ENCODE measurements at places on chromosomes 12 and 14.

DNA sequence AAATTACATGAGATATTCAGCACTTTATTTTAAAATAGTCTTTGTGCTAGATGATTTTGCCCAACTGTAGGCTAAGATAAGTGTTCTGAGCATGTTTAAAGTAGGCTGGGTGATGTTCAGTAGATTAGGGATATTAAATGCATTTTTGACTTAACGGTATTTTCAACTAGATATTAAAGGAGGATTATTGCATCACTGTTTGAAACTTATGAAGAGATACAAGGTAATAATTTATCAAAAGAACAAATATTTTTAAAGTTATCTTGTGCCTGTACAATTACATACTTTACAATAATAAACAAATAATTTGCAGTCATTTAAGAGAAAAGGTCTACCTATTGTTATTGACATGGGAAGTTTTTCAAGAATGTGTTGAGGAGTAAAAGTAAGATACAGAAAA is 368.6 kb upstream of the DCN start:
- DNase-seq, result no peak

GRCh38 chr12:80553316-80553715 is 109.3 kb downstream of the PTPRQ start:
- peak; percentile 78 for DNase-seq

DNA sequence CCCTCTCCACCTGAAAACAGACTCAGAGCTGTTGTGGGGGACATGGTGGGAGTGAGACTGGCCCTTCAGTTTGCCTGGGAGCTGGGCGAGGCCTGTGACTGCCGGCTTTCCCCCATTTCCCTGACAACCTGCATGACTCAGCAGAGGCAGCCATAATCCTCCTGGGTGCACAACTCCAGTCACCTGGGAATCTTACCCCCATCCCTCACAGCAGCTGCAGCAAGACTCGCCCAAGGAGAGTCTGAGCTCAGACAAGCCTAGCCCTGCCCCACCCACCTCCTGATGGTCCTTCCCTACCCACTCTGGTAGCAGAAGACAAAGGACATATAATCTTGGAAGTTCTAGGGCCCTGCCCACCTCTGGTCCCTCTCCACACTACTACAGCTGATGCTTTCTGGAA is 207.3 kb upstream of the ARID2 start:
- no peak for DNase-seq

- no peak for DNase-seq
Observed at GRCh38 chr14:100909439-100909838, 5.9 kb upstream of the RTL1 start.

GRCh38 chr14:35515916-35516315 is 18.0 kb upstream of the INSM2 start:
- DNase-seq, result no peak

DNA sequence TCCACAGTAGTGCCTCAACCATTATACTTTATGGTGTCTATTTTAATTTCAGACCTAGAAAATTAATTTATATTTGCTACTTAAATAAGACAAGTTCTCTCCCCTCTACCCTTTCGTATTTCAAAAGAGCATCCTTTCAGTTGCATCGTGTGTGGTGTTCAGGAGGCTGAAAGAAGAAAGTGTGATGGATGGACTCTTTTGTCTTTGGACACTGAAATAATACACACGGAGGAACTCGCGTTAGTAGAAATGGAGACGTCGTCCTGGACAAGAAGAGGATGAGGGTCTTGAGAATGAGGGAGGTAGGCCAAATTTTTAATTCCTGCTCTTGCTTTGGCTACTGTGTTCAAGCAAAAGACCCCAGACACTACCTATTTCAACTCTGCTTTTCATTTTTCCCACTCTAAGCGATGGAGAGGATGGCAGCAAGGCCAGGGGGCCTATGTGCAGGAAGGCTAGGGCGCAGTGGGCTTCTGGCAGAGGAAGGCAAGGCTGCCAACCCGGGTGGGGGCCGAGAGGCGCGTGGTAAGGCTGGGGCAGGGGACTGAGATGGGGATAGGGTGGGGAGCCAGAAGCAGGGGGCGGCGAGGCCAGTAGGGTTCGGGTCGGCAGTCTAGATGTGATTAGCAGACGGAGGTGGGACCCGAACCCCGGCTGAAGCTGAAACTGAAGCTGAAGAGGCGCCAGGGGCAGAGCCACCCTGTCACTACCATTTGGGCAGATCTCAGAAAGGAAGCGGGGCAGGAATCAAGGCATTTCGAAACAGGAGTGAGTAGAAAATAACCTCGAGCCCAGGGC is 722 bp downstream of the TMED8 start:
- DNase-seq, result no peak

GRCh38 chr12:108299516-108299915 is 39.6 kb downstream of the CMKLR1 start:
- no peak for DNase-seq

GRCh38 chr12:89721291-89721987 is 12.8 kb upstream of the ATP2B1 start:
- DNase-seq, result no peak

- no peak for DNase-seq
Observed at GRCh38 chr12:111578971-111579340, 20.2 kb downstream of the ATXN2 start.

DNA sequence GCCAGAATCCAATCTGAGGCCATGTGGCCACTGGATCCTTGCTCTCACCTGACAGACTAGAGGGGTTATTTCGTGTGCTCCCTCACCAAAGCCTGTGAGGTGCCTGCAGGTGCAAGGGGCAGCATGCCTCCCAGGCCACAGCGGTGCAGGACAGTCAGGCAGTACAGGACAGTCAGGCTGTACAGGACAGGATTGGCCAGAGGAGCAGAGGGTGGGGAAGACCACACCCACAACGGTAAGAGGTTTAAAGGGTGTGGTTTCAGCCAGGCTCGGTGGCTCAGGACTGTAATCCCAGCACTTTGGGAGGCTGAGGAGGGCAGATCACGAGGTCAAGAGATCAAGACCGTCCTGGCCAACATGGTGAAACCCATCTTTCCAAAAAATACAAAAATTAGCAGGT is 3.1 kb upstream of the BRF1 start:
- no peak for DNase-seq

GRCh38 chr12:131137836-131138637 is 184.3 kb downstream of the ADGRD1 start:
- no peak for DNase-seq

- DNase-seq, result no peak
Observed at GRCh38 chr14:43803076-43803689, 703.9 kb downstream of the FSCB start.

- DNase-seq, result no peak
Observed at GRCh38 chr14:92848887-92849286, 54.8 kb downstream of the GOLGA5 start.

DNA sequence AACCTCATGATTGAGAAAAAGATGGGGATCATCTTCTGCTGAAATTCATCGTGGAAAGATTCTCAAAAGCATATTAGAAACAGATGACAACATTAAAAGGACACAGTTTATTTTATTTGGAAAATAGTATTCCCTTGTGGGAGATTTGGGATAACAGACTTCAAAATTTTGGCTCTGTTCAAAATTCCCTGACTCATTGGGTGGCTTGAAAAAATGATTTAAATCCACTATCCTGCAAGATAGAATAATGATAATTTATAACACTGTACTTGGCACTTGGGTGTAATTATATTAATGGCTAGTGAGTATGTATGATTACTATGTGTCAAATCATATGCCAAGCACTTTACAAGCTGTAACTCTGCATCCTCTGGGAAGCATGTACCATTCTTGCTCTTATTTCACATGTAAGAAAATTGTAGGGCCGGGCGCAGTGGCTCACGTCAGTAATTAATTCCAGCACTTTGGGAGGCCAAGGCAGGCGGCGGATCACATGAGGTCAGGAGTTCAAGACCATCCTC is 128.8 kb downstream of the LMNTD1 start:
- DNase-seq, result peak; percentile 82

DNA sequence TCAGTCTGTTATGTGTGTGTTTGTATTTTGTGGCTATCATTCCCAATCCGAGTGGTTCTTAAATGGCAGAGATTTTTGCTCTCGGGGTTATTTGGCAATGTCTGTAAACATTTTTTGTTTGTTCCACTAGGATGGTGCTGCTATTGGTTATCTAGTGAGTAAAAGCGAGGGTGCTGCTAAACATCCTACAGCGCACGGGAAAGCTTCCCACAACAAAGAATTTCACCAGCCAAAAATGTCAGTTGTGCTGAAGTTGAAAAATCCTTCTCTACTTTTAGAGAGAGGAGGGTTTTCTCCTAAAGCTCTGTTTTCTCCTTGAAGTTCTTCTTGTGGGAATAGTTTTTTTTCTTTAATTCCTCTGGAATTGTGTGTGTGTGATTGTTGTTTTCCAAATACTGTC is 2.4 kb downstream of the EXD2 start:
- no peak for DNase-seq

DNA sequence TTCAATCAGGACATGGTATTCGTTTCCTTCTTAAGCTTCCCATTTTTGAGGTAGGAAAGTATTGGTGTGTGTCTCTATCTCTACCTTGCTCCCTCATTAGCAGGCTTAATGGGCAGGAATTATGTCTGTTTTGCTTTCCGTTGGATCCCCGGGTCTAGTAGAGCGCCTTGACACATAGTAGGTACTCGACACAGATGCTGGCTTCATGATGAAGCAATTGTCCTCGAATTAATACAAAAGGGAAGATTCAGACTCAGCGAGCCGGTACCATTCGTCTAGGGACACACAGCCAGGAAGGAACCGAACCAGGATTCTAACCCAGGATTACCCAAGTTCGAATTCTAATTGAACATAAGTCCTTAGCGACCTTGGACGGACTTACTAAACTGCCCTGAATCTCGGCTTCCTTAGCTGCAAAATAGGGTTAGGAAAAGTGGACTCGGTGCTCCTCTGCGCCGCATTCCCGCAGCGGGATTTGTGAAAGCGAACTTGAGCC is 496 bp upstream of the ISCU start:
- DNase-seq, result no peak

DNA sequence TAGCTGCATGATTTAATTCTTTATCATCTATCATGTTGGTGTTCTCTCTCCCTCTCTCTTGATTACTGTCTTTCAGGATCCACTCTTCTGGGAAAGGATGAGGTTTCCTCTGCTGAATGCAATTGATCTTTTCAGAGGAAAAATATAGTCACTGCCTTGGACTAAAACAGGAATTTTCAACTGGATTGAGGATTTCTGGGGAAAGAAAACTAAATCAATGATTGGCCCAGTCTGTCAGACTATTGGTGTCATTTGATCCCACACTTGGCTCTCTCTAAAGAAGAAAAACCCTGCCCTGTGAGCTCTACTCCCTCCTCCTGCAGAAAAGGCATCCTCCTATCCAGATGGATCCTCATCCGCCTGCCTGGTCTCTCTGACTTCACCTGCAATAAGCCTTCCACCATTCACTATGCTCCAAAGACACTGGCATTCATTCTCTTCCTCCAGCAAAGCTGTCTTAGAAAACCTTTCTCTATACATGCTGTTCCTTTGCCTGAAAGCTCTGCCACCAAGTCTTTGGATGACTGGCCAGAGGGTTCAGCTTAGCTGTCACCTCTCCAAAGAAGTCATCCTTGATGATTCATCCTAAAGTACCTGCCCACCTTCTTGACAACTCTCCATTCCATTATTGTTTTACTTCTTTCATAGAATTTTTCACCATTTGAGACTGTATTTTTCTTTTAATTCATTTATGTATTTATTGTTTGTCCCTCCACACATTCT is 127.7 kb upstream of the CAND1 start:
- DNase-seq, result no peak

DNA sequence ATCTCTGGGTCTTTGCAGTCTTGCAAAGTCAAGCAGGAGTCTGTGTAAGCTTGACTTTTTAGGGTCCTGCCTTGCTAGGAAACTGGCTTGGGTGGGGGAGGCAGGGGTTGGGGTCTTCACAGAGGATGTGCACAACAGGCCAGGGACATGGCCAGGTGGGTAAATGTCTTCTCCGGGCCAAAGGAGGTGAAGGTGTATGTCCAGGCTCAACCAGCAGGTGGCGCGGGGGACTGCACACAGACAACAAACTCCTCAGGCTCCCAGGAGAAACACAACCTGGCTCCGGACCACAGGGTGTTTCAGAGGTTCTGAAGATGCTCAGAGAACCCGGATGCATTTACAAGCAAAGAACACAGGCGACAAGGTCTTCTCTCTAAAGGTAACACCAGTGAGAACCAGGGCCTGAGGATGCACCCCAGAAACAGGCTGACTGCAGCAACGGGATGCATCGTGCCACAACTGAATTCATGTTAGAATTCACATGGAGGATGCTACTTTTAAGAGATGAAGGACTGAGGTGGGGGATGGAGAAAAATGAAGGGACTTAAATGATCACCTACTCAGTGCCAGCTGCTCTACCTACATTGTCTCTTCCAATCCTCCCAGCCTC is 56.0 kb downstream of the PLEKHG3 start:
- DNase-seq, result no peak

- DNase-seq, result no peak
Observed at GRCh38 chr12:92029902-92030586, 115.6 kb downstream of the BTG1 start.

DNA sequence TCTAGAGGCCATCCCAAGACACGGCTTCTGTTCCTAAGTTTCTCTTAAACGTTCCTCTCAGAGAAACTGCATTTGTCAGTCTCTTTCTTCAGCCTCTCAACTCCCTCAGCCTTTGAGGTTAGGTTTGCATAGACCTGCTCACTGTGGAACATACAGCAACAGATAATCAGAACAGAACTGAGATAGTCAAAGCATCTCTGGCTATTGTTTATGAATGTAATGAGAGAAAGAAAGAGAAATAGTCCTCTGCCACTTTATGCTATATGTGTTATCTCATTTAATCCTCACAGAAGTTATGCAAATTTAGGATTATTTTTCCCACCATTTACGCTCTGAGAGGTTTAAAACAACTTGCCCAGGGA is 190.6 kb downstream of the PHLDA1 start:
- DNase-seq, result no peak

GRCh38 chr12:40959041-40959440 is 229.1 kb upstream of the PDZRN4 start:
- DNase-seq, result peak; percentile 75

GRCh38 chr12:32926963-32927362 is 30.4 kb upstream of the PKP2 start:
- DNase-seq, result no peak

DNA sequence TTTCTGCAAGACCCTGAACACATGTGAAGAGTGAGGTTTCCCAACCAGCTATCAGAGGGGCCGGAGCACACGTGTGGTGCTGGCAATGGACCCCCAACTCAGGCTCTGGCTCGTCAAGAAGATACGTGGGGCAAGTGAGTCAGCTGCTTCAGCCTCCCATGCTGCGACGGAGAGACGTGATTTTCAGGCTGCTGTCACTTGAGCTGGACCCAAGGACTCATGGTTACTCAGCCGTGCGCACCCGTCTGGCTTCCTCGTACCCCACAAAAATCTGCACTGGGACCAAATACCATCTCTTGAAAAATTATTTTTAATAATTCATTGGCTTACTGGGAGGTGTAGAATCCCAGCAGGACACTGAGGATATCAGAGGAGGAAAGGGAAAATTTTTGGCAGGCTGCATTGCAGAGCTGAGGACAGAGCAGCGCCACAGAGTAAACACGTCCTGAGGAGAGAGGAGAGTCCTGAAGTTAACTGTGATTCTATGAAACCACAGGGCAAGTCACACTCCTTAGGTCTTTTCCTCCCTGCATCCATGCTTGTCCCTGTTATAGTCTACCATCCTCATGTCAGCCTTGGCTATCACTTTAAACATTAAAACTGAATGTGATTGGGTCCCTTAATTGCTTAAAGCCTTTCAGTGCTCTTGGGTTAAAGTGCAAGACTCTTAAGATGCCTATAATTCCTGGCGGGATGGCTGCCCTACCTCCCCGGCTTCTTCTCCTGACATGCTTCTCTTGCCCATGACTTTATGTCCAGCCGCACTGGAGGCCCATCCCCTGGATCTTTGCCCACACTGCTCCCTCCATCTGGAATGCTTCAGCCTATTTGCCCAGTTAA is 95.3 kb upstream of the SLC35F4 start:
- no peak for DNase-seq

- no peak for DNase-seq
Observed at GRCh38 chr14:73426877-73427276, 31.5 kb downstream of the NUMB start.

Data from fibroblast of skin of left biceps (primary cell).